ENCODE measurements at places on chromosomes 12 and 14.

GRCh38 chr12:53287741-53288216, 7.6 kb upstream of the PFDN5 start:
- peak; percentile 83 for DNase-seq

DNA sequence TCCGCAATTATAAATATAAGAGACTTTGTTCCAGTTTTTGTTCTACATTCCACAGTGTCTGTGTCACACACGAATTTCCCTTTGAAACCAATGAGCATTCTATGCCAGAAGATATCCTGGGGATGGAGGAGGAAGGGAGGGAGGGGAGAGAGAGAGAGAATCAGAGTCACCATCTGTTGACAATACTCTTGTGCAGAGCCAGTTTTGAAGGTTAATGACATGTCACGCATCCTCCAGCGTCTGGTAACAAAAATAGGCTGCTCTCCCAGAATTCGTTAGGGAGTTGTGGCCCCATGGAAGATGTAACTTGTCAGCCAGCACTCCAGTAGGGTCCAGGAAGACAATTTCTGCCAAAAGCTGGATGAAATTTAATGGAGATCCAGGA, 213.5 kb upstream of the KRR1 start:
- DNase-seq: no peak

DNA sequence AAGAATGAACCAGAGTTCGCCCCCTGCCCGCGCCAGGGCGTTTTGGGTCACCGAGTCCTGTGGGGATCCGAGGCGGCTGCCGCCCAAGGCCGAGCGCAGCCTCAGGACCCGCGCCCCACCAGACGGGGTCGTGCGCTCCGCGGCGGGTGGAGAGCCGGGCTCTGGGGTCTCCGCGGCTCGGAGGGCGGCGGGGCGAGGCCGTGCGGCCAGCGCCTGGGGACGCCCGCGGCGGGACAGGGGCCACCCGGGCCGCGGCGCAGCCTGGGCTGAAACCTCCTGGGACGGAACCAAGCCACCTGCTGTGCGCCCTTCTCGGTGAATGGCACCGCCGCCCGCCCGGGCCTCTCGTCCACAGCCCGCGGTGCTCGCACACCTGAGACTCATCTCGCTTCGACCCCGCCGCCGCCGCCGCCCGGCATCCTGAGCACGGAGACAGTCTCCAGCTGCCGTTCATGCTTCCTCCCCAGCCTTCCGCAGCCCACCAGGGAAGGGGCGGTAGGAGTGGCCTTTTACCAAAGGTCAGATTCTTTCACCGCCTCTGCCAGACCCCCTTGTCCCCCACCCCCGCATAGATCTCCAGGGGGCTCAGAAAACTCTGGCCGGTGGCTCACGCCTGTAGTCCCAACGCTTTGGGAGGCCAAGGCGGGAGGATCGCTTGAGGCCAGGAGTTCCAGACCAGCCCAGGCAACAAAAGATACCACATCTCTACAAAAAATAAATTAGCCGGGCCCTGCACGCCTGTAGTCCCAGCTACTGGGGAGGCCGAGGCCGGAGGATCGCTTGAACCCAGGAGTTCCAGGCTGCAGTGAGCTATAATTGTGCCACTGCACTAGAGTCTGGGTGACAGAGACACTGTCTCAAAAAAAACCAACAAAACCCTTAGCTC, 901 bp downstream of the B3GNT4 start:
- DNase-seq: no peak

GRCh38 chr12:26548227-26548626, 284.8 kb downstream of the ITPR2 start:
- no peak for DNase-seq

- no peak for DNase-seq
Observed at GRCh38 chr14:34363733-34364134, 98.3 kb downstream of the SPTSSA start.

DNA sequence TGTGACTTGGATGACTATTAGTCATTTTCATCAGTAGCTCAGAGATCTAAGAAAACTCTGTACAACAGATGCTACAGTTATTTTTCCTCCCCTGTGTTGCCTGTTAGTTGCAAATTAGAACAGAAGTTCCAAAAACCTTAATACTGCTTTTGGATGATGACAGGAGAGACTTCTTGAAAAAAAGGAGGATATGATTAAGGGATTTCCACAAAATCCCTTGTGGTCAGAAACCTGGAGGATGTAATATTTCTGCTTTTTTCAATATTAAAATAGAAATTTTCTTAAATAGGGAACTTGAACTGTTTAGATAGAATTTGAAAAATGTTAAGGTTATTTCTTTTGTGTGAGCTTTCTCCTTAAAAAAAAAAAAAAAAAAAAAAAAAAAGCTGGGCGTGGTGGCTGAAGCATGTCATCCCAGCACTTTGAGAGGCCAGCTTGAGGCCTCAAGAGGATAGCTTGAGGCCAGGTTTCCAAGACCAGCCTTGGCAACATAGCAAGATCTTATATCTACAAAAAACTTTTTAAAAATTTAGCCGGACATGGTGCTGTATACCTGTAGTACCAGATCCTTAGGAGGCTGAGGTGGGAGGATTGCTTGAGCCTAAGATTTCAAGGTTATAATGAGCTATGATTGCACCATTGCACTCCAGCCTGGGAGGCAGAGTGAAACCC, 14.1 kb downstream of the CMAS start:
- DNase-seq: no peak

DNA sequence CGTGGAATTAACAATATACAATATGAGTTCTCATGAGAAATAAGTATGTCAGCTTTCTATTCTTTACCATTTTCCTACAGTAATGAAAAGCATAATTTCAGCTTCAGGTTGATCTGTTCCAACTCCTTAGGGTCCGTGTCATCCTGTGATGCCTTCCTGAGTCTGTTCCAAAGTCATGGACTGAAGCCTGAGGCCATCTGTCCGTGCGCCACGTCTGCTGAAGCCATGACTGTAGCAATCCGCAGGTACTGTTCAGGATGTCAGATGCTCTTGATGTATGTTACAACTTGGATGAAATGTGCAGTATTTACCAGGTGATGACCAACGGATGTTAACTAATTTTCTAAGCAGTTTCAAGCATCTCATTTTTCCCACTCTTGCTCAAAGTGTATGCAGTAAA, 67.0 kb upstream of the ATF1 start:
- no peak for DNase-seq

DNA sequence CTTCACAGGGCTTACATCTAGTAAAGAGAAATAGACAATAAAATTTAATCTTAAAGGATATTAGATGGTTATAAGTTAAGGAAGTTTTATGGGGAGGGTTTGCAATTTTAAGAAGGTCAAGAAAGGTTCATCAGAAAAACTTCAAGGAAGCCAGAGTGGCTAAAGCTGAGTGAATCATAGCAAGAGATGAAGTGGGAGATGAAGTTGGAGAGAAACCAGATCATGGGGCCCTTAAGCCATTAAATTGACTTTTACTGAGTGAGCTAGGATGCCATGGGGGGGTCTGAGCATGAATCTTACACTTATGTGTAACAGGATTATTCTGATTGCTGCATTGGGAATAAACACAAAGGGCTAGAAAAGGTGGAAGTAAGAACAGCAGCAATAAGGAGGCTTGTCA, 189.2 kb downstream of the LRIG3 start:
- no peak for DNase-seq

DNA sequence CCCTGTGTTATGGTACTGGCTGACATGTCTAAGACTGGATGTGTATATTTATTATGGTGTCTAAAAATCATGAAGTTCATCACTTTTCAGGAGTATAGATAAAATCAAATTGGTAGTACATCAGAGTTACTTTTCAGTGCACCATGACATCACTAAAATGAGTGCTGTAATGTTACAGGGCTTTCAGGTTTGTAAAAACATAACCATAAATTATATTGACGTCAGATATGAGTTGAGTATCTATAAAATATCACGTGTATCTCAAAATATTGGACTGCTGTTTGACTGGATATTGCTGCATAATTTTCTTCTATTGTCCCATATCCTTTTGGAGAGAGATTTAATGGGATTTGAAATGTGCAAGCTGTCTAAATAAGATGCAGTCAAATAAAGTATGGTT, 22.0 kb downstream of the NAA30 start:
- no peak for DNase-seq

DNA sequence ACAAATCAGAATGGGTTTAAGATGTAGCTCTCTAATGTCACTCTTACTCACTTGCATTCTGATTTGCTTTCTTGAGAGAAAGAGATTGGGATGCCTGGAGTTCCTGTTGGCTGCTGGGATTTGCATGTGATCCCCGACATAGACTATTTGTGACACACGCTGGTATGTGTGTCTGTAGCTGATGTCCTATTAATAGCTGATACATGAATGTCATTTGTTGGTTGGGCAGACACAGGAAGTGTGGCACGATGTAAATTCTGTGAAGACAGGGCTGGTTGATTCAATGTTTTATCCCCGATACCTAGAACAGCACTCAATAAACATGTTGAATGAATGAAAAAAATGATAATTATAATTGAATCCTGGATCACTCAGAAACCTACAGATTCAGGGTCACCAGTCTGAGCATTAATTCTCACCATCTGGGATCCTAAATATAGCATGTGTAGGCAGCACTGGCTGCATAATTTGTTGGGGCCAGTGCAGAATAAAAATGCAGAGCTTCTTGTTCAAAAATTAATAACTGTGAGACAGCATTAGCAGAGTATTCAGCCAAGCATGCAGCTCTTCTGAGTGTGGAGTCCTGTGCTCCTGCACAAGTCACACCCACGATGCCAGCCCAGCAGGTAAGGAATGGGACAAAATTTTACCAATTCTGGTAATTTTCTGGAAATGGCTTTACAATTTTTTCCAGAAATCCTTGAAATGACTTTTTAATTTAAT, 35.5 kb upstream of the SOCS2 start:
- DNase-seq: peak; percentile 52

DNA sequence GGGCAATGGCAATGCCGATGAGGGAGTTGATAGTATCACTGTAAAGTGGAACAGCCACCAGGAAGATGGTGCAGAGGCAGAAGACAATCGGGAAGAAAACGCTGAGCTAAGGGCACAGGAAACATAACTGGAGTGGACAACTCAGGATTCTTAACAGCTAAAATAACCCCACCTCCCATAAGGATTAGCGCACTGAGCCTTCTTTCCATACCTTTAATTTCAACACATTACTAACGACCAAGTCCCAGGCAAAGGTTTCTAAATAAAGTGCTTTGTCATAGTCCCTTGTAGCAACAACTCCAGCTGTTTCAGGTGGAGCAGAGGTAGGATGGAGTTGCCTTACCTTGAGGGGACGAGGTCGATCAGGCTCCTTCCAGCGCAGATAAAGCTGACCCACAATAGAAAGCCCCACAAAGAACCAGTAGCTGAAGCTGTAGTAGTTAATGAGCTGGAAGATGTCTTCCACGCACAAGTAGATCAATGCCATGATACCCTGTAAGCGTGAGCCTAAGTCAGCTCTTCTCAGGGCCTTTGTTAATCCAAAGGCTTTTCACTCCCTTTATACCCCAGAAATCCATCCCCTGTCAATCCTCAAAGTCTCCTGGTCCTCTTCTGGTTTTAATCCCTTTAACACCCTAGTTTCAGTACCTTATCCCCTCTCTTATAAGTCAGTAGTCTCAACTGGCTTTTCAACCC, 7.7 kb downstream of the OXA1L start:
- no peak for DNase-seq

GRCh38 chr12:23704992-23705943, 244.2 kb downstream of the SOX5 start:
- DNase-seq: no peak

- DNase-seq: peak; percentile 27
Observed at GRCh38 chr14:72962829-72963312, 36.6 kb downstream of the DCAF4 start.

- no peak for DNase-seq
Observed at GRCh38 chr12:92149563-92149962, 3.9 kb upstream of the BTG1 start.

DNA sequence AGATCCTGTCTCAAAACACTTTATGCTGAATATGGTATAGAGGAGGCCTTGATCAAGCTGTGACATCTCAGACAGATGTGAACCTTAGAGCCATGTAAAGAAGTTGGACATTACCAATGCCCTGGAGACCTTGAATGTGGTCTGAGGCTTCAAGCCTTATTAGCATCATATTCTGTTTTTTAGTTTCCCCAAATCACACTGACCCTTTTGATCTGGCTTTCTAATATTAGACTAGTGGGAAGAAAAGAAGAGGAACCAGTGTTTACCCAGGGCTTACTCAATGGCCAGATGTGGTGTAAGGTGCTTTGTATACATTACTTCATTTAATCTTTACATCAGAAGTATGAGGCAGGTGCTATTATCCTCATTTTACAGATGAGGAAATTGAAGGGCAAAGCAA, 10.6 kb upstream of the TBPL2 start:
- DNase-seq: peak; percentile 9

- no peak for DNase-seq
Observed at GRCh38 chr12:33486058-33486457, 46.4 kb upstream of the SYT10 start.

DNA sequence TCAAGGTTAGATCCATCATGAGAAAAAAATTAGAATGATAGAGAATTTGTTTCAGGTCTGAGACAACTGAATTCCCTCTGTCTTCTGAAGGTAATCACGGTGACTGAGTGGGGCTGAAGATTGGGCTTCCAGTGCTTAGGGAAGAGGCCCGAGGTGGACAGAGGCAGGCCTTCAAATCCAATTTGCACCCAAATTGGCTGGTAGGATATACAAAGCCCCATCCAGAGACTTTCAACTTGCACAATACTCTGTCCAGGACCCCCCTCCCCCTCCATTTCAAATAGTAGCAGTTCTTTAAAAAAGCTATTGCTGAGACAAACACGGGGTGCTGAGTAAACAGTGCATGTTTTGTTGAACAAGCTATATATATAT, 3.6 kb upstream of the FOXG1 start:
- DNase-seq: no peak

DNA sequence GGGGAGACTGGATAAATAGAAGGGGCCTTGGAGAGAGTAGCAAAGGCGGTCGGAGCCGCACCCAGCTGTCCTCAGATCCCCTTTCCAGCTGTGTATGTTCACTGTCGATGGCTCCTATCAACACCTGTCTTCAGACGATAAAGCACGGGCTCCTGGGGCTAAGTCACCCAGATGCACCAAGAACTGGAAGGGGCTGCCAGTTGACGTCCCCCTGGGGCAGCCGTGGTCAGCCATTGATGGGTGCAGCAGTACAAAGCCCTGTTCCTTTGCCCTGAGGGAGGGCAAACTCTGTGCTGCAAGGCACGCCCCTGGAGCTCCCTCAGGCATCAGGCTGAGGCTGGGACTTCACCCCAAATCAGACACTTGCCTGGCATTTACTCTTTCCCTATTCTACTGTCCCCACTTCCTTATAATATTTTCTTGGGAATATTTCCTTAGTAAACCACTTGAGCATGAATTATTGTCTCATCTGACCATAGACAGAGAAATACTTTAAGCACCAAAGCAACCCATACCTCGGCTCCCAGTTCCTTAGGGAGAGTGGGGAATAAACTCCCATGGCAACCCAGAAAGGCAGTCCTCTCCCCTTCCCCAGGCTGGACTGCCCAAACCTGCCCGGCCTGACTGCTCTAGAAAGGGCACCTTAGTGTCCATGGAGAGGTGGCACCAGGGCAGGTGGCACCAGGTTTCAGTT, 59.6 kb upstream of the SCN8A start:
- no peak for DNase-seq

- no peak for DNase-seq
Observed at GRCh38 chr14:99326041-99326710, 54.2 kb upstream of the BCL11B start.

GRCh38 chr12:103814436-103814835, 26.6 kb downstream of the NT5DC3 start:
- DNase-seq: no peak

Data from GM12865 (cell line).